ENCODE measurements at places on chromosomes 12 and 14.

DNA sequence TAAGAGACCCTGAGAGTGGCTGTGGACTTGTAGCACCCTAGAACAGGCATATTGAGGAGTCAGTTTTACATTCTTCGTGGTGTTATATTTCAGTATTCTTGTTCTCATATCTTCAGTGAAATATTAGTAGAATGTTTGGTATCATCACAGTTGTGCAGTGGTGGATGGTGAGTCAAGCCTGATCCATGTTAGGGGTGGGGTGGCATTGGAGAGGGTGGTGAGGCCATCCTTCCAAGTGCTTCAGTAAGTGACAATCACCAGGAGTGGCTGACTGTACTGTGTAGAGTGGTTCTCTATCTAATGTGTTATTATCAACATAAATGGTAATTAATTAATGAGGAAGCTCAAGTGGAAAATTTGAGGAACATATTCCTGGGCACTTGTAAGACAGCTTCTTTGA lies 197.7 kb upstream of the SLC16A7 start:
- no peak for DNase-seq

GRCh38 chr12:42104087-42104486 lies 40.6 kb downstream of the GXYLT1 start:
- no peak for DNase-seq

DNA sequence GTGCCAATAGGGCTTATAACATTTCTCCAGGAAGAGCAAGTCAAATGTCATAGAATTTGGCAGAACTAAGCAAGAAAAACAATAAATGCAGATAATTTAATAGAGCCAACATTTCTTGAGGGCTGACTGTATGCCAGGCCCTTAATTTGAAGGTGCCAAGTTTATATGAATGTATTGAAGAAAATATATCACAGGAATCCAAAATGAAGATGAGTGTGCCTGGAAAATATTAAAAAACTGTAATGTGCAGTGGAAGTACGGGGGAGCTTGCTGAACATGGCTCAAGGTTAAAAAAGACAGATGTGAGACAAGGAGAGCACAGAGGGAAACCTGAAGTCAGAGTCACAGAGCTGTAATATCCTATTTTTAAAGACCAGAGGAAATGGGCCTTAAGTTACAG lies 16.4 kb downstream of the NR1H4 start:
- no peak for DNase-seq

GRCh38 chr12:109759595-109759994 lies 46.0 kb downstream of the FAM222A start:
- no peak for DNase-seq

GRCh38 chr12:128381946-128382345 lies 115.0 kb downstream of the TMEM132C start:
- no peak for DNase-seq

- peak; percentile 8 for DNase-seq
These were observed 259.1 kb downstream of the PCNX1 start for GRCh38 chr14:71166180-71166837.

DNA sequence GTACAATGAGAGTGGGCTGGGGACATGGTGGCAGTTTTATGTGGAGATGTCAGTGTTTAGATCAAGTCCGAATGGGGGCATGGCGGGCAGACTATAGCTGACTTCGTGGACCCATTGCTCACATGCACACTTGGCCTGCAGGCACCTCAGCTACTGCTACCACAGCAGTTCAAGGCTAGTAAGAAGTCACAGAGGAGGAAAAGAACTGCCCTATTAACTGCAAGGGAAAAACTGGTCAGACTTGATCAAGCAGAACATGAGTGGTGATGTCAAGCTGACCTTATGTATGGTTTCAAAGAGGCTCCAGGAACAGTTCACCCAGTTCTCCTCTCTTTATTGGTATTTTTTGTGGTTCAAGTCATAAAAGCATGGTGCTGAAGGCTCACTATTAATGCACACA lies 30.2 kb upstream of the FRS2 start:
- no peak for DNase-seq

DNA sequence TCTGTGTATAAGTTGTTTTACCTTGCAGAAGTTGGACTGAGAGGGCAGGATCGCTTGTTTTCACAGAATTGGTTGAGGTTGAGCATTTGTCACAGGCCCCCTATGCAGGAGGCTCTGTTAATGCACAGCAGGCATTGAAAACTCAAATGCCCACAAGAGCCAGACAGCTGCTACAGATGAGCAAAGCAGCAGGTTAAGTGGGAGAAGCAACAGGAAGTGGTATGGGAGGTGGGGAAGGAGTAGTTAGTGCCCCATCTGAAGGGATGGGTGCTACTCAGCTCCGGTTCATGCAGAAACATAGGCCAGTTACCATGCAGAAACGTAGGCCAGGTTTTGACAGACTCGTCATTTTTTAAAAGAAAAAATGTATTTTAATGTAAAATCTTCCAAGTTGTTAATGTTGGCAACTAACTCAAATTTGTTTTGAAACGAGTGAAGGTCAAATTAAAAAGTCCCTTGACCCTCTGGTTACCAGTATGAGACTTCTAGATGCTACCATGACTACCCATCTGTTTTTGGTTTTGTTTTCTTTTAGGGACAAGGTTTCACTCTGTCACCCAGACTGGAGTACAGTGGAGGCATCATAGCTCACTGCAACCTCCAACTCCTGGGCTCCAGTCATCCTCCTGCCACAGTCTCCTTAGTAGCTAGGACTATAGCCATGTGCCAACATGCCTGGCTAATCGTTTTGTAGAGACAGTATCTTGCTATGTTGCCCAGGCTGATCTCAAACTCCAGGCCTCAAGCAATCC lies 84.7 kb upstream of the FRMD6 start:
- DNase-seq: no peak

DNA sequence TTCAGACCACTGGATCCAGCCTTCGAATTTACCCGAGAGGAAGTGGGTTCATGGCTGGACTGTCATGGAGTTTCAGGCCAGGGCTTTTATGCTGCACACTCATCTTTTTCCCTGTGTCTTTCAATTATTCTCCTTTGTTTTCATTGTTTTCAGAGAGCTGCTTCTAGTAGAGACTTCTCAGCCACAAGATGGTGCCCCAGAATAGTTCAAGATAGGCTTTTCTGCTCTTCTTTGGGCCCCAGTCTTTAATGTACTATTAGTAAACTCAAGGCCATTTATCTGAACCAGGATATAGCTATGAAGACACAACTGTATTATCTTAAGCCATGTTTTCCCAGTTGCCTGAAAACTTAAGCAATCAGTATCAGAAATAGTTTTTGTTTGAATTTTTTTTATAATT lies 30.4 kb upstream of the PSMA6 start:
- no peak for DNase-seq

GRCh38 chr12:124821252-124822200 lies 42.1 kb downstream of the SCARB1 start:
- DNase-seq: no peak
